Hematopoietic multipotent progenitor cell treated with erythropoietin and hydrocortisone succinate and interleukin-3 and kit ligand, for 6 days (in vitro differentiated cells): ENCODE measurements at places on chromosomes 6 and 20.

DNA sequence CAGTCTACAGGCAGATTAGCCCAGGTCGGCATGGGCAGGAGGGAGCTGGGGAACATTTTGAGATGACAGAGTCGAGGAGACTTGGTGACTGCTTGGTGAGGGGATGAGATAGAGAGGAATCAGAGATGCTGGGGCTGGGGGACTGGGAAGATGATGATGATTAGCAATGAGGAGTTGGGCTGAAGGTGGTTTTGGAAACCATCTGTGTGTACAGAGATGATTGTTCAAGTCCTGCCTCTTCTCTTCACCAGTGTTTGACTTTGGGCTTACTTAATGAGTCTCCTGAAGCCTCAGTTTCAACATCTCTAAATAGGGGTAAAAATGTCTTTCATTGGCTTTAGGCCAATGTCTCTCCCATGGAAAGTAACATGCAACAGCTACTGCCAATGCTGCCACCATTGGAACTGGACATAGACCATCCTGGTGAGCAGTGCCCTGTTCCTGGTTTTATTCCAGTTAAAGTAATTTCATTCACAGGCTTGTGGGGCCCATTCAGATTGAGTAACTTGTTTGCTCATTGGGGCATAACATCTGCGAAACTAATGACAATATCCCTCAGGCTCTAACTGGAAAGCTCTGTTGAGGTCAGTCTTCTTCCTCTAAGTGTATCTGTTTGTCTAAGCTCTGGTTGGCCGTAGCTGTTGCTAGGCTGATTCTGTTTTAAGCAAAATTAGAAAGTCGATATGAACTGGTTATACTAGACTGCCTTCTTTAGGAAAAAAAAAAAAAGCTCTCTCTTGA, 99.1 kb downstream of the ARMC2 start:
- no peak for DNase-seq

- DNase-seq, result no peak
These were observed 202.0 kb upstream of the ZNF184 start for GRCh38 chr6:27674882-27675281.

DNA sequence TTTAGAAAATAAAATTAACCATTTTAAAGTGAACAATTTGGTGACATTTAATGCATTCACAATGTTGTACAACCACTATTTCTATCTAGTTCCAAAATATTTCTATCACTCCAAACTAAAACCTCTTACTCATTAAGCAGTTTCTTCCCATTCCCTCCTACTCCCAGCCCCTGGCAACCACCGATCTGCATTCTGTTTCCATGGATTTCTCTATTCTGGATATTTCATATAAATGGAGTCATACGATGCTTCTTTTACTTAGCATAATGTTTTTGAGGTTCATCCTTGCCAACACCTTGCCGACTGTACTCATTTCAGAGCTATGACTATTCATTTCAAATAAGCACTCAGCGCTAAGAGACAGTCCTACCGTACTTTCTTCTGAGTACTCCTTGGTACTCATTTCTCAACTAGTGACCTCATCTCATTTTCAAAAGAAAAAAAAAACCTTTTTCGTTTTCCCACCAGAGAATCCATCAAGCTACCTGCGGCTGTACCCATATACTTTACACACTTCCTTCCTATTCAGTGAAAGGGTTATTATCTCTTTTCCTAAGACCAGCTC, 259.2 kb downstream of the UTRN start:
- DNase-seq, result no peak

- DNase-seq, result no peak
These were observed 255.7 kb upstream of the PRND start for GRCh38 chr20:4465855-4466545.

GRCh38 chr20:1945134-1945618, 48.7 kb downstream of the PDYN start:
- peak; percentile 82 for DNase-seq

- DNase-seq, result peak; percentile 86
These were observed 9.4 kb upstream of the HDDC2 start for GRCh38 chr6:125310994-125311649.

DNA sequence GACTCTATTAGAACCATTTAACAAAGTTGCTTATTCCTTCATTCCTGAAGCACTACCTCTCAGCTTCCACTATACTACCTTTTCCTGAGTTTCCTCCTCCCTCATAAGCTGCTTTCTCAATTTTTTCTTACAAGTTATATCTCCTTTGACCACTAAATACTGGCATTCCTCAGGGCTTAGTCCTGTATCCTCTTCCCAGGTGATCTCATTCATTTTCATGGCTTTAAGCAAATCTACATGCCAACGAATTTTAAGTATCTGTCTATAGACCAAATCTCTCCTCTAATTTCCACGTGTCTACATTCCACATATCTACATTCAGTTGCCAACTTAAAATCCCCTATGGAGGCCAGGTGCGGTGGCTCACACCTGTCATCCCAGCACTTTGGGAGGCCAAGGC, 134.7 kb downstream of the BTBD9 start:
- no peak for DNase-seq

- no peak for DNase-seq
These were observed 30.3 kb downstream of the GTF2H5 start for GRCh38 chr6:158198461-158198860.

GRCh38 chr20:50276119-50277063, 85.8 kb downstream of the CEBPB start:
- peak; percentile 38 for DNase-seq

- DNase-seq, result no peak
These were observed 825 bp upstream of the FAM135A start for GRCh38 chr6:70412252-70413113.
